Activated CD4-positive, alpha-beta T cell treated with anti-CD3 and anti-CD28 coated beads, Interleukin-2, amount 10 ng/mL, durations not matched to agents 24 days and 14 days (primary cell): ENCODE measurements at places on chromosomes 3 and 15. TPM values are rescaled to one million over a fixed set of nuclear protein-coding genes. Genes with fewer than 3 reads are reported as not detected.

GRCh38 chr15:68894208-68894607 lies 36.1 kb upstream of the SPESP1 start:
- no peak for DNase-seq

DNA sequence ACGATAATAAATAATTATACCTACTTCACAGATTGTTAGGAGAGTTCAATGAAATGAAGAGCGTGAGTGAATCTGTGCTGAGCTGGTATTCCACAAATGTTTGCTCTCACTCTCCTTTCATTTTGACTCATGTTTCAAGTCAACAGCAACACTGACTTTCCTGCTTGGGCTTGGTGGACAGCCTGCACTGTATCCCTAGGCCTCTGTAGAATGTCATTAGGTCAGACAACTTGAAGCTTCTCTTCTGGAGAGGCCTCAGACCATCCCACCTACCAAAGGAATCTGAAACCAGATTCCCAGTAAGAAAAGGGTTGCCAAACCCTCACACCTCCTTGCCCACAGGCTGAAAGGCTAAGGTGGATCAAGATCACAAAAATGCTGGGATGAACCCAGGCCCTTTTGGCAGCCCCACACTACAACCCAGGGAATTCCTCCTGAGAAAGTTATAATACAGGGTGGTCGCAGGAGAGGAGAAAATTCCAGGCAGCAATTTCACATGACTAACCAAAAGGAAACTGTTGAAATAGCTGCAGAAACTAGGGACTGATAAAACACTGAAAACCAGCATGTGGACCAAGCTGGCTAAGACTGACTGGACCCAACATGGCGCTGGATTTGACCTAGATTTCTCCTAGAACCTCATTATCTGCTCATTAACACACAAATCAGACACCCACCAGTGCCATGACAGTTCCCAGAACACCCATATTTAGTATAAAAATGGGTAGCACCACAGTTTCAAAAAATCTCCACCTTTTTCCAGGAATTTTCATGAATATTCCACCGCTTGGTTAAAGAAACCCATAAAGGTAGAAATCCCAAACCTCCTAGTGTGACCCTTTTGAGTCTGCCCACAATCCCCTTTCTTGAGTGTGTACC lies 57.0 kb upstream of the ZNF148 start:
- DNase-seq = no peak

DNA sequence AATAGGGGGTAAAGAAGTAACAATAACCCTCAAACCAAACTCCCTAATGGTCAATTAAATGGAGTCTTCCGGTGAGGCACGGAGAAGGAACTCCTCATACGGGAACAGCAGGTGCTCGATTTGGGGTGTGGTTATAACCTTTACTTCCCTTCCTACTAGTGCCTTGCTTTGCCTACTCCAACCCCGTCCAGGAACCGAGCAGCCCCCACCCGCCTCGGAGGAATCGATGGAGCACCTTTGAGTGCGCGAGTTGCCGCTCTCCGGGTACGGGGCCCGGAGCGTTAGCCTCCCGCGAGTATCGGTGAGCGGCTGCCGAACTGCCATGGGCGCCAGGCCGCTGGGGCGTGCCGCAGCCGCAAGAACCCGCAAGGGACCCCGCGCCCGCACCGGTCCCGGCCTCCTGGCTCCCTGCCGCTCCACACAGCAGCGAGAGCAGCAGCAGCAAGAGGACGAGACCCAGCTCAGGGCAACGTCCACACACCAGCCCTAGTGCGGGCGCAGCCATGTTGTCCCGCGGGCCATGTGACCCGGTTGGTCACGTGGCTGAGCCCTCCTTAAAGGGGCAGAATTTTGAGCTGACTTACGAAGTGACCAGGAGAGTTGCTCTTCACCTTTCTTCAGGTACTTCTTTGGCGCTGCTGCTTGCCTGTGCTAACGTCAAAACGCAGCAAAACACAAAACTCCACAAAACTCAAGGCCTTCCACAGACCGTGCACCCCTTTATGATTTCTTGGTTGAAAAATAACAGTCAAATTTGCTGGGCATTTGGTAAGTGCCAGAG lies at the start of gene SUMF1:
SUMF1 (minus strand) TSS at position 529 of the 781 bp plus-strand sequence; CDS start at position 505, 24 bp downstream.
- peak; percentile 93 for DNase-seq

- DNase-seq = no peak
These were observed 29.5 kb downstream of the ARHGAP31 start for GRCh38 chr3:119323723-119324085.

GRCh38 chr15:92979011-92979701 lies 79.0 kb downstream of the CHD2 start:
- DNase-seq = no peak

- no peak for DNase-seq
These were observed 135.1 kb upstream of the NPHP3 start for GRCh38 chr3:132857317-132857716.

DNA sequence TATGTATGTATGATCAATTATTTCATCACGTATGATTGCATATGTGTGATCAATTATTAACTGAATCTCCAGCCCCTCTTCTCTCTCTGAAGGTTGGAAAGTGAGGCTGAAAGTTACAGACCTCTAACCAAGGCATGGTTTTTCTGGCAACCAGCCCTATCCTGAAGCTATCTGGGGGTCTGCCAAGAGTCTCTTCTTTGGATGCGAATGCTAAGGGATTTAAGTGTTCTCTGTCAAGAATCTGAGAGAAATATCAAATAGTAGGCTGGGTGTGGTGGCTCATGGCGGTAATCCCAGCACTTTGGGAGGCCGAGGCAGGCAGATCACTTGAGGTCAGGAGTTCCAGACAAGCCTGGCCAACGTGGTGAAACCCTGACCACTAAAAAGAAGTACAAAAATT lies 8.1 kb downstream of the NKTR start:
- DNase-seq = no peak

DNA sequence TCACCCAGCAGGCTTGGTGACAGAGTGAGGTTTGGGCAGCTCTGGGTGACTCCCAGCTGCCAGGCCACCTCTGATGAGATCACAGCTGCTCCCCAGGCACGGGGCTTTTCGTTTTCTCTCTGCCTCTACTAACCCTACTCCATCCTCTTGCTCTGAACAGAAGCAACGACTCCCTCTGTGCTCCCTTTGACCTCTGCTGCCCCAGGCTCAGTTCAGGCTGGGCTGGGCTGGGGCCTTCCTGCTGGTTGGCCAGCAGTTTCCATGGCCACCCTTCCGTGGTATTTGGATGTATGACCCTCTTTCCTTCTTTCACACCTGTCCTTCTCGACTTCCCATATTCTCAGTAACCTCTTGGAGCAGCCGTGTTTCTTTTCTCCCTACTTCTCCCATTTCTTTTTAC lies 8.6 kb downstream of the RGMA start:
- no peak for DNase-seq

GRCh38 chr3:30263925-30264313 lies 342.5 kb upstream of the TGFBR2 start:
- DNase-seq = no peak

- no peak for DNase-seq
These were observed 16.7 kb upstream of the TBC1D21 start for GRCh38 chr15:73856458-73857192.

DNA sequence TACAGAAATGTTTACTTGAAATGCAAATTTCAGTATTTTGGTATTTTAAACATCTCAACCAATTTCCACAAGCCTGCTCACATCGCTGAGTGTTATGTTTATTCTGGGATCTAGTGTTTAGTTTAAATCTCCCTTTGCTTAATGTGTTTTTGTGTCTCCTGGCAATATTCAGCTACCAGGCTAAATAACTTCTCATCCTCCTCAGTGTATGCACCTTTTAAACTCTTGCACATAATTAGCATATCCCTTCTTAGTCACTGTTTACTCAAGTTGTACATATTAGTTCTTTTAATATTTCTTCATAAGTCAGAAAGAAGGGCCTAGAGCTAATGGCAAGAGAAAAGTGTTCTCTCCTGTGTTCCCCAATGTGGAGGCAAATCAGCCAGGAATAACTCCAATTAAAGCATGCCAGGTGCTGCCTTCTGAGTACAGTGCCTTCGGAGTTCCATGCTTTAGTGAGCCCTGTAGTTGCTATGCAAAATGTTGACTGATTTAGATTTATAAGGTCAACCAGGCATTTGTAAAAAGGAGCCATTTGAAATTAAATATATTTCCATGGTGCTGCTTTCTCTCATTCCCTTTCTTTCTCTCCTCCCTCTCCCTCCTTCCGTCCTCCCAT lies 234.3 kb downstream of the GAP43 start:
- no peak for DNase-seq

DNA sequence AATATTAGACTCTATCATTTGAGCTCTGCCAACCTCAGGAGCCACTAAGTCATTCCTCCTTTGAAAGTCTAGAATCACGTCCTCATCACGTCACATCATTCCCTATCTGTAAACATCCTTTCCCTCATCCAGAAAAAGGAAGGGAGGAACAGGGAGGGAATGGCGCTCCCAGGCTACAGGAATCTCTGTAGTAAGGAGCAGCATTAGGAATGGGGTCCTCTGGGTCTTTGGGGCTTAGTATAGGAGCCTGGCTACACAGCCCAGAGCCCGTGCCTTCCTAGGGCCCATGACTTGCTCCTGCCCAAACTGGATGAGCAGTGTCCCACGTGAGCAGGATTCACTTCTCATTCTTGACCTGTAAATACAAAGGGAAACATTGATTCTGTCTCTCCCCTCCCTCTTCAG lies 1.6 kb downstream of the TAGLN3 start:
- no peak for DNase-seq

DNA sequence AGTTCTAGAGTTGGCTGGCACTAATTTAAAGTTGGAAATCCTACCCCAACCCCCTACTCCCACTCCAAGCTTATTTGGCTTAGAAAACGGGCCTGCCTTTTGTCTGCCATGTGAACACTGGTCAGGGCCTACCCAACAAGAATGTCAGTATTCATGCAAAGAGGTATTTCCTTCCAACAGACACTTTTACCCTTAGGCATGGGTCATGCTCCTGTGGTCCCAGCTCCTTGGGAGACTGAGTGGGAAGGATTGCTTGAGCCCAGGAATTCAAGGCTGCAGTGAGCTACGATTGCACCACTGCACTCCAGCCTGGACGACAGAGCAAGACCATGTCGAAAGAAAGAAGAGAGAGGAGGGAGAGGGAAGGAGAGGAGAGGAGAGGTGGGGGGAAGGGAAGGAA lies 137.5 kb upstream of the LRTM1 start:
- no peak for DNase-seq

DNA sequence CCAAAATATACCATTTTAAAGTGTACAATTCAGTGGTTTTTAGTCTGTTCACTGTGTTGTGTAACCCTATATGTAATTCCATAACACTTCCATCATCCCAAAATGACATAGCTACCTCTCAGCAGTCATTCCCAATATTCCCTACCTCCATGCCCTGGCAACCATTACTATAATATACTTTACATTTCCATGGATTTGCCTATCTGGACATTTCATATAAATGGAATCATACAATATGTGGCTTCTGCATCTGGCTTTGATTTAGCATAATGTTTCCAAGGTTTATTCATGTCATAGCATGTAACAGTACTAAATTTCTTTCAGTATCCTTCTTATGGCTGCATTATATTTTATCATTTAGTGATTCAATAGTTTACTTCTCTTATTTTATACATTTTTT lies 25.3 kb downstream of the FAM98B start:
- no peak for DNase-seq

- DNase-seq = no peak
These were observed 21.3 kb downstream of the KIF15 start for GRCh38 chr3:44782891-44783290.

DNA sequence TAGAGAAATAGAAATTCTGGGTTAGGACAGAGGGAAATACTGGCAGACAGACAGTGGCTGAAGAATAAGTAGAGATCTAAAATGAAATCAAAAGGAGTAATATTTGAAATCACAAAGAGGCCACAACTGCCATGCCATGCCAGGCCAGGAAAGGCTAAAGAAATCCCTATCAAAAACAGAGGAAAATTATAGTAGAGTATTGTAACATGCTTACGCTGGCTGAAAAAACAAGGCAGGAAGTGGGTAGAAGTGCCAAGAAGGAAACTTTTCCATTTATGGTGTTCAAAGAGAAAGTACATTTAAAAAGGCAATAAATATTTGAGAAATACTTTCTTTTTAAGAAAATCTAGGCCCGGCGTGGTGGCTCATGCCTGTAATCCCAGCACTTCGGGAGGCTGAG lies 415.7 kb downstream of the PLCL2 start:
- DNase-seq = no peak

- DNase-seq = no peak
These were observed 47.8 kb downstream of the KBTBD8 start for GRCh38 chr3:67045711-67046465.

- DNase-seq = no peak
These were observed 32.4 kb upstream of the SPPL2A start for GRCh38 chr15:50797926-50798325.

- no peak for DNase-seq
These were observed 1.0 kb upstream of the RBPMS2 start for GRCh38 chr15:64776402-64776786.

CTXND1 gene
- not detected in 2 replicates for total RNA-seq

IFT122 gene
- total RNA-seq = 12.3 and 13.7 TPM in 2 replicates

CXCR6 gene
- 15.2 TPM in 2 replicates for total RNA-seq

MRPL46 gene
- total RNA-seq = 49.1 and 51.9 TPM in 2 replicates

ARL6IP5 gene
- total RNA-seq = 118 and 122 TPM in 2 replicates
